ENCODE measurements at places on chromosomes 3 and 15.
A peak's percentile ranks its signal among the peaks of the same experiment; 100 is the strongest.

GRCh38 chr3:13019243-13020095 lies 53.8 kb downstream of the IQSEC1 start:
- peak; percentile 86 for DNase-seq

DNA sequence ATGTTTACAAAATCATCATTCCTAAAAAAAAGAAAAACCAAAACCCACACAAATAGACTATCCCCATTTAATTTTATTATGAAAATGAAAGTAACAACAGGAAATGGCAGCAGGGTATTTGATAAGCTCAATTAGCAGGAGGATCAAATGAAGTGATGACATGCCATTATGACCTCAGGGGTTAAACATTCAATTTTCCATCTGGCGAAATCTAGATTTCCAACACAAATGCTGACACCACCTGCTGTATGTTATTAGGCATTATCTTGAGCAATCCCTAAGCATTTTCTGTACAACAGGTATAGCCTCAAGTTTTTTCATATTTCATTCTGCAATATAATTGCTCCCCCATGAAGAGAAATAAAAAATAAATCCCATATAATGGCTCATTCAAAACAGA lies 57.1 kb downstream of the SHQ1 start:
- DNase-seq = no peak

DNA sequence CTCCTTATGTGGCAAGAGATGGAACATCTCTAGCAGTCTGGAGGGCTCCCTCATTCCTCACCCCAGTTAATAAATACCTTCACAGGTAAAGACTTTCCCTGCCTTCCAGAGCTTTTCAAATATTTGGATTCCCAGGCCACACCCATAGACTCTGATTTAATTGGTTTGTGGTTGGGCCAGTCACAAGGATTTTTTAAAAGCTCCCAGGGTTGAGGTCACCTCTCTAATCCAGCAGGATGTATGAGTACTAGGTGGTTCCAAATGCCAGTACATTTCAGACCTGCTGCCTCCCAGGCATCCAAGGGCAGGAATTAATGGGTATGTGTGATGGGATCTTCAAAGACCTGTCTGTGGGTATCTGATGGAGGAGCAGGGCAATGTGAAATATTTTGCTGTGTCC lies 312.8 kb downstream of the CLSTN2 start:
- no peak for DNase-seq

DNA sequence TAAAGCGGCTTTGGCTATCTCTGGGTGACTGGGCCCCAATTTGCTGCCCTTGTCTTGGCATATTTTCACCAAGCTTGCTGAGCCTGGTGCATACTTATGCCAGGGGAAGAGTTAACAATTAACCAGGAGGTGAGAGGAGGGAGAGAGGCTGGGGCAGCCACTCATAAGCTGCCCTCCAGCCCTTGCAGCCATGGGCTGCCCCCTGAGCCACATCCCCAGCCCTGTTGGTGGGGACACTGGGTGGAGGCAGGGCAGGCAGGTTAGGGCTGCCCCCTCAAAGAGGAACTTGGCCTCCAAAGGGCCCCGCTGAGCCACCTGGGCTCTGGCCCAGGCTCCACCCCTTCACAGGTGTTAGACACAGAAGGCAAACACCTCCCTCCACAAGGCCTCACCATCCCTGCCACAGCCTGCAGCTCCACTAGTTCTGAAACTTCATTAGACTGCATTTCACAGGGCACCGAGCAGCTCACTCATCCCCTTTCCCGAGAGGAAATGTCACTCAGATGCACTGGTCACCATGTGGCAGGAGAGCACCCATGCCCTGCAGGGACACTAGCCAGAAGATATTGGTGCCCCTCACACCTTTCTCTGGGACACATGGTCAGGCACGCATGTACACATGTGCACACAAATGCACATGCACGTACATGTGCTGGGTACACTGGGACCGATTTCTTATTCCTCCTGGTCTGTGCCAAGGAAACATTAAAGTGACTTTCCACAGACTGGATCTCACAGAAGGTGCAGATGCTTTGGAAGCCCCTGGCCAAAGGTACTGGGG lies 20.2 kb downstream of the AMOTL2 start:
- DNase-seq = peak; percentile 66

GRCh38 chr3:5258526-5258925 lies 71.0 kb downstream of the EDEM1 start:
- no peak for DNase-seq

DNA sequence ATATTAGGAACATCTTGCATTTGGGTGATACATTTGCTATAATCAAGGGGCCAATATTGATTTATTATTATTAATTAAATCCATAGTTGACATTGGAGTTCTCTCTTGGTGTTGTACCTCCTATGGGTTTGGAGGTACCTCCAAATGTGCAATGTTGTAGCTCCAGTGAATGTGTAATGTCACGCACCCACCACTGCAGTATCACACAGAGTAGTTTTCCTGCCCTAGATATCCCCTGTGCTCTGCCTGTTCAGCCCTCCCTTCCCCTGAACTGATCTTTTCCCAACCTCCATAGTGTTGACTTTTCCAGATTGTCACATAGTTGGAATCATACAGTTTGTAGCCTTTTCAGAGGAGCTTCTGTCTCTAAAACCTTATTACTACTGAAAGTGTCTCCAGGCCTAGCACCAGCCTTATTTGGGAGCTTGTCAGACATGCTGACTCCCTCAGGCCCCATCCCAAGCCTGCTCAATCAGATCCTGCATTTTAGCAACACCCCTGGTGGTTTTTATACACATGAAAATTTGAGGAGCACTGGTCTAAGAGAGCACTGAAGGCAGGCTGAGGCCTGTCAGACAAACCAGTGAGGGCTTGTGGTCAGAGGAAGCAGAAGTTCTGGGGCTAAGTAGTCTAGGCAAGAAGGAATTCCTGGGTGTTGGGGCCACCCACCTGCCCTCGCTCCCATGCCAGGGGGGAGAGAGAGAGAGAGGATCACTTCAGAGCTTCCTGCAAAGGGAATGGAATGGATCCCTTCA lies 73.4 kb downstream of the SLC6A11 start:
- no peak for DNase-seq

GRCh38 chr3:67044295-67044694 lies 46.2 kb downstream of the KBTBD8 start:
- DNase-seq = peak; percentile 20

GRCh38 chr15:23793191-23793680 lies 106.1 kb upstream of the NDN start:
- no peak for DNase-seq

- DNase-seq = no peak
These were observed 152.8 kb upstream of the BHLHE40 start for GRCh38 chr3:4826237-4827100.

DNA sequence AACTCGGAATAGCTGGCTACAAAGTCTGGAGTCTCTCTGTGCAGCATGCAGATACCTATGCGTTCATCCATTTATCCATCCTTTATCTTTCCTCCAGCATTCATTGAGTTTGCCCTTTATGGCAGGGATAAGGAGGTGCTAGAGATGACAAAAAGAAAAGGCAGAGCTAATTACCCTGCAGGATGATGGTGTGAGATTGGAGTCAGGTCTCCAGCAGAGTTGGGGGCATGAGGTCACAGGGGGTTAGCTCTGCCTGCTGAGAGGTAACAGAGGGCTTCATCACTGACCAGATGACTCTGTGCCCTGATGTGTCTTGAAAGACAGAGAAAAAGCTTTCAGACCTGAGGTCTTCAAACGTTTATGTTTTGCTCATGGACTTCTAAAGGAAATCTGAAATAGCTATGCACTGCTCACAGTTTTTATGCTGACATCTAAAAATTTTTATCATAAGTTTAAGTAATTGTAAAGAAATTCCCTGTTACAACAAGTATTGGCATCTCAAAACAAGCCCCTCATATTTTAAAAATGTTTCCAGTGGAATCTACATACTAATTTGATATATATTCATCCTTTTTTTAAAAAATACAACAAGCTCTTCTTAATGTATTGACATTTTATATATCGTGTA lies 132.3 kb upstream of the ANKRD28 start:
- no peak for DNase-seq

- DNase-seq = no peak
These were observed 133.8 kb downstream of the SPATA16 start for GRCh38 chr3:173007079-173007723.

- DNase-seq = no peak
These were observed 67.2 kb downstream of the SCN5A start for GRCh38 chr3:38582316-38582715.

DNA sequence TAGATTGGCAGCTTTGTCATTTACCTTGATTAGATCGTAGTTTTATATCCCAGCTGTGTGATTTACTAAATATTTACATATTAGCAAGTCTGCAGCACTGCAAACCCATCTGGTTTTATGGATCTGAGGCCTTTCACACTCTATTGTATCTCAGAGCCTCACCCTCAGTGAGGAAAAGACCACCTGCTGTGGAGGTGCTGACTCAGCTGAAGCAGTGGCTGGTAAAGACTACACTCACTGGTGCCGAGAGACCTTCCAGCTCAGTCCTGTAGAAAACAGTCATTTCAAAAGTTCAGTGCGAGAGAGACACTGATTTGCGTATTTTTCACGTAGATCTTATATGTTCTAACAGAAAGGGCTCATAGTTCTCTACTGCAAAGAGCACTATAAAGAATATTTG lies 307.8 kb upstream of the TPM1 start:
- DNase-seq = no peak

DNA sequence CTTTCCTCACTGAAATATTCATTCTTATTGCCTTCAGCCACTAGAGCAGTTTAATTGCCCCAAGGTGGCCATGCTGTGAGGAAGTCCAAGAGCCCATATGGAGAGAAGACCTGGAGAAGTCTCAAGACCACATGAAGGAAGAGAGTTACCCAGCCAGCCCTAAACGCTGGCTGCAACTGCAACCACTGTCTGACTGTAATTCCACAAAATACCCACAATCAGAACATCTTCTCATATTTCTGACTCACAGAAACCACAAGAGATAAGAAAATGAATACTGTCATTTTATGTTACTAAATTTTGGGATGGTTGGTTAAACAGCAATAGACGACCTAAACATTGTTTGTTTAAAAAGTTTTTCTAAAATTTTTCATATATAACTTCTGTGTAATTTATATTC lies 14.7 kb upstream of the SST start:
- peak; percentile 64 for DNase-seq

DNA sequence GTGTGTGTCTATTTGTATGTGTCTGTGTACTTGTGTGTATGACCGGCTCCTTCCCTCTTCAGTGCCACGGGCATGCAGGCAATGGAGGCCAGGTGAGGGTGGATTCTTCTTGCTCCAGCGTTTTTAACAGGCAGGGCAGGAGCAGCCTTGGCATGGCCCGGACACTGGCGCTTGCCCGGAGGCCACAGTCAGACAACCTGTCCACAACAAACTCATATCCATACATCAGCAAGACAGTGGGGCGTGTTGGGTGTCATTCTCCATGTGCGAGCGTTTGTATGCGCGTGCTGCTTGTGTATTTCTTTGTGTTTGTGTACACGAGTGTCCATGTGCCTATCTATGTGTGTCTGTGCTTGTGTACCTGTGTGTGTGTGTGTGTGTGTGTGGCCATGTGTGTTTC lies 29.8 kb downstream of the PTH1R start:
- DNase-seq = no peak

DNA sequence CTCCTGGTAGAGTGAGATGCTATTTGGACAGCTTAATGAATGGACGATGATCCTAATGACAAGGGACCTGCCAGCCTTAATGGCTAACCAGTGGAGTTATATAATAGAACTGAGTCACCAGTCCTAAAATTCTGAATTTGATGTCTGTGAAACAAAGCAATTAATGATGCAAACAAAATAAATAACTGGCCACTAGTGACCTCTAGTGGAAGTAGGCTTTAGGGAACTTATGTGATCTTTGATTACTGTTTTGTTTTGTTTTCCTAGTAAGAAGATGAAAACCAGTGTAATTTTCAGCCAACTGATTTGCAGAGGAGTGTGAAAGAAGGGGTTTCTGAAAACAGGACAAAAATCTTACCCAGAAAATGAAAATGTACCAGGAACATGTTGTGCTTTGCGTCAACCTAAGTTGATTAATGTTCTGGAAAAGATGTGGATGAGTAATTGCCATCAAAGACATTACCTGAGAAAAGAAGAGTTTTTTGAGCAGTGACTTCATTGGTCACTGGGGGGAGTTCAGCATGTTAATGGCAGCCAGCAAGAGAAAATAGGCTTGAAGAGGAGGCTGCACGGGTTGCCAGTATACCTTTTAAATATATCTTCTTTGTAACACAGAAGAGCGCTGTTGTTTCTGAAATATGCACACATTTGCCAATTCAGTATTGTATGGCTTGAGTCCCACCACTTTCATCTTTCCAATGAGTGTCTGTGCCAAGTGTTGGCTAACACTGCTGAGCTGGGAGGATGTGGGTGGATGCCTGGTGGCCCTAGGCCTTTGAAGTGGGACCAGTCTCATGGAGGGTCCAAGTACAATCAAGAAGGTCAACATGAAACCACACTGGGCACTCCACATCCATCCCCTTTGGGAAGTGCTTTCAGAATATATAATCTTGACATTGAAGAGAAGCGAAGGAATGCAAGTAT lies 9.3 kb downstream of the VEPH1 start:
- peak; percentile 74 for DNase-seq

DNA sequence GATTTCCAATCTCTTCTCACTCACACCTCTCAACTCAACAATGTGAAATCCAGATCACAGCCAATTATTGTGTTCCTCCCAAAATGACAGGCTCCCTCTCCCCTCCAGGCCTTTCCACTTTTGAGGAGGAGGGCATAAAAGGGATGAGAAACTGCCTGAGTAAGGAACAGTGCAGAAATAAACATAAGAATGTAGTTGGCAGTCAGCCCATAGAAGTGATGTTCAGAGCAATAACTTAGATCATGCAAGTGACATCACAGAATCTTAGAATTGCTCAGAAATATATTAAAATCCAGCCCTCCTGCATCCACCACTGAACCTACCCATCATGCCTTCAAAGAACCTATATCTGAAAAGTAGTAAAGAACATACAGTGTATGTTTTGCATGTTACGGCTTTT lies 299.4 kb upstream of the GADL1 start:
- DNase-seq = peak; percentile 31

DNA sequence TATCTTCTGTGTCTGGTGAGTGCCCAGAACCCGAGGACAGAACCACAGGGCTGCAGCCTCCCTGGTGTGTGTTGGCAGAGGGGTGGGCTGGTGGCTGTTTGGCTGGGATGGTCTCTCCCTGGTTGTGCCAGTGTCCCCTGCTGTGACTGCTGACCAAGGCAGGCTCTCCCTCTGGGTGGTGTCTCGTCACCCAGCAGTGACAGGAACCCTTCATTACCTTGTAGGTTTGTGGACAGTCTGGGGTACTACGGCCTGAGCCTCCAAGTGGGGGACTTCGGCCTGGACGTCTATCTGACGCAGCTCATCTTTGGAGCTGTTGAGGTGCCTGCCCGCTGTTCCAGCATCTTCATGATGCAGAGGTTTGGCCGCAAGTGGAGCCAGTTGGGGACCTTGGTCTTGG lies 6.4 kb upstream of the SLC22A14 start:
- DNase-seq = no peak

- no peak for DNase-seq
These were observed 115.3 kb downstream of the KCNH8 start for GRCh38 chr3:19263606-19264005.

- DNase-seq = no peak
These were observed 13.5 kb downstream of the KBTBD8 start for GRCh38 chr3:67011414-67012131.

DNA sequence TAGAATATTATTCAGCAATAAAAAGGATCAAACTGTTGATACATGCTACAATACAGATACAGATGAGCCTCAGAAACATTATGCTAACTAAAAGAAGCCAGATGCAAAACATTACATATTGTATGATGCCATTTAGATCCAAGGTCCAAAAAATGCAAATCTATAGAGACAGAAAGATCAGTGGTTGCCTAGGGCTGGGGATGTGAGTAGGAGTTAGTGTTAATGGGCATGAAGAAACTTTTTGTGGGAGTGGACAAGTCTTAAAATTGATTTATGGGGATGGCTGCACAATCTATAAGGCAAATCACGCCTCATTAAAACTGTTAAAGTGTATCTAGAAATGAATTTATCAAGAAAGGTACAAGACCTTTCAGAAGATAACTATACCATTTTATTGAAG lies 45.0 kb downstream of the EHHADH start:
- no peak for DNase-seq

Data from EH (cell line).